ENCODE measurements at places on chromosomes 13 and 19.

- DNase-seq = no peak
Measured at GRCh38 chr19:33878910-33879810, 82.5 kb downstream of the KCTD15 start.

DNA sequence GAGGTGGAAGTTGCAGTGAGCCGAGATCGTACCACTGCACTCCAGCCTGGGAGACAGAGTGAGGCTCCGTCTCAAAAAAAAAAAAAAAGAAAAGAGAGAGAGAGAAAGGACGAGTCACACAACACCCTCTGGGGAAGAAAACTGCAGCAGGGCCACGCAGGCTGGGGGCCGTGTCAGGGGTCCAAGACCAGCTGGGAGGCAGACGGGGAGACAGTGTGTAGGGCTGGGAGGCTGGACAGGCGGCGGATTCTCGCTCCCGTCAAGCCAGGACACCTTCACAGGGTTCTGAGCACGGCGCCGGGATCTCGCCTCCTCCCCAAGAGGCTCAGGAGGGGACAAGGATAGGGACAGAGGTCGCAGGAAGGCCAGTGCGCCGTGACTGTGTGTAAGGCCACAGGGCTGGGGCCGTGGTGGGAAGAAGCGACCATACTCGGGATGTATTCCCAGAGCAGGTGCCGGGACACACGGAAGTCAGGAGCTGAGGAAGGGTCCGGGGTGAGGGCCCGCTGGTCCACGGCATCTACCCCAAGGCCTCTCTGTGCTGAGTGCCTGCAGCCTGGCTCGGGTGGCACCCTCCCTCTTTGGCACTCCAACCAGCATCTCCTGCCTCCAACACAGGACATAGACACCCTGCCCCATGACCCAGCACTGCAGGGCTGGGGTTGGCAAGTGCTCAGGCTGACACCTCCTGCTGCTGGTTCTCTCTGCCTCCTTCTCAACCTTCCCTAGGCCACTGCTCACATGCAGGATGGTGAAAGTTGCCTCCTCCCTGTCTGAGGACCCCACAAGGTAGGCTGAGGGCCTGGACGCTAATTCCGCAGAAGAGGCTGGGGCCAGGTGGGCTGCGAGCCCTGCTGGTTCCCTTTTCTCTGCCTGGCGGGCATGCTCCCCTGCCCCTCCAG is 21.2 kb downstream of the ZNF787 start:
- DNase-seq = no peak

GRCh38 chr19:30391554-30392551 is 19.7 kb downstream of the ZNF536 start:
- no peak for DNase-seq

GRCh38 chr13:82439159-82439904 is 1442.9 kb downstream of the SLITRK1 start:
- no peak for DNase-seq

DNA sequence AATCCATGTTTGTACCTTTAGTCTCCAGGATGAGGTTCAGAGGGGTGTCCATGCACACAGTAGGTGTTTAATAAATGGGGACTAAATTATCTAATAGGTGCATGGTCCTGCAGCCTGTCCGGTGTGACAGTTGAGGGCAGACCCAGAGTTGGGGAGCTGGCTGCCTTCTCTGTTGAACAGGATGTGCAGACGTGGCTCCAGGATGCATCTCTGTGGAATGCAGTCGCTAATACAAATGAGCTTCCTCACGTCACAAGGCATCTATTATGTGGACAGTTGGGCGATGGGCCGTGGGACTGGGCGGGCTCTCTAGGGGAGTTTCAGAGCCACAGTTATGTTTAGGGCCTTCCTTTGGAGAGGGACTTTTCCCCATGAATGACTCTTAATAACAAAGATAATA is 71.0 kb downstream of the SIPA1L3 start:
- DNase-seq = peak; percentile 19

DNA sequence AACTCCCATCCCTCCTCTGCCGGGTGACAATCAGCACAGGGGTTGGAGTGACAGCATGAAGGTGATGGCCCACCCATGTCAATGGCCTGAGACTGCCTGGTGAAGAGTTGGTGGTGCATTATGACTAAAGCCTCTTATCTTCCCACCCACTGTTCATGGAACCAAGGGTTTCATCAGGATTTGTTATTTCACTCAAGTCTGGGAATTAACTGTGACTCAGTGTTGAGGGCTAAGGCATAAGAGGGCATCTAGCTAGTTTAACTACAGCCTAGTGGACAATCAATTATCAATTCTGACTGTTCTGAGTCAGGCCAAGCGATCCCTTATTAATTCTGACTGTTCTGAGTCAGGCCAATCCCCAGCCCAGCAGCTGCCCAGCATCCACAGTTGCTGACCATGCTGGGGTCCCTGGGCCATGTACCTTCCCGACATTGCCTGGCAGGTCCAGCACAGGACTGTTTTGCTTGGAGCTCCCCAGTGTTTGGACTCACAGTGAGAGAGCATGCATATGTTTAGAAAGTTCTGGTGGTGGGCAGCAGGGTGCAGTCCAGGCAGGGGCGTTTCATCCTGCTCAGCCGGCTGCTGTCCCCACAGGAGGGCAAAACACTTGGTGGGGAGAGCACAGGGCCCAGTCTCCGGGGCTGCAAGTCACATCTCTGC is 65.5 kb downstream of the RASL11A start:
- DNase-seq = no peak

DNA sequence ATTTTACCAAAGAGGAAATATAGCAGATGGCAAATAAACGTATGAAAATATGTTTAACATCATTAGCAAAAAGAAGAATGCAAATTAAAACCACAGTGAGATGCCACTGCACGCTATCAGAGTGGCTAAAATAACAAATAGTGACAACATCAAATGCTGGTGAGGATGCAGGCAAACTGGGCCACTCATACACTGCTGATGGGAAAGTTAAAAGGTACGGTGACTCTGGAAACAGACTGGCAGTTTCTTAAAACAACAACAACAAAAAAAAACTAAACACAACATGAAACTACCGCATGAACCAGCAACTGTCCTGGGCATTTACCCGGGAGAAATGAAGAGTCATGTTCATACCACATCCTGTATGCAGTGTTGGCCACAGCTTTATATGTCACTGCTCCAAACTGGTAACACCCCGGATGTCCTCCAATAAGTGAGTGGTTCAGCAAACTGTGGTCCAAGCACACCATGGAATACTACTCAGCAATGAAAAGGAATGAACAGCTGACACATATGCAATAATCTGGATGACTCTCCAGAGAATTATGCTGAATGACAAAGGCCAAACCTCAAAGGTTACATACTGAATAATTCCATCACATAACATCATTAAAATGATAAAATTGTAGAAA is 22.3 kb downstream of the EPS15L1 start:
- no peak for DNase-seq

GRCh38 chr13:25001476-25002206 is 94.3 kb upstream of the PABPC3 start:
- no peak for DNase-seq

DNA sequence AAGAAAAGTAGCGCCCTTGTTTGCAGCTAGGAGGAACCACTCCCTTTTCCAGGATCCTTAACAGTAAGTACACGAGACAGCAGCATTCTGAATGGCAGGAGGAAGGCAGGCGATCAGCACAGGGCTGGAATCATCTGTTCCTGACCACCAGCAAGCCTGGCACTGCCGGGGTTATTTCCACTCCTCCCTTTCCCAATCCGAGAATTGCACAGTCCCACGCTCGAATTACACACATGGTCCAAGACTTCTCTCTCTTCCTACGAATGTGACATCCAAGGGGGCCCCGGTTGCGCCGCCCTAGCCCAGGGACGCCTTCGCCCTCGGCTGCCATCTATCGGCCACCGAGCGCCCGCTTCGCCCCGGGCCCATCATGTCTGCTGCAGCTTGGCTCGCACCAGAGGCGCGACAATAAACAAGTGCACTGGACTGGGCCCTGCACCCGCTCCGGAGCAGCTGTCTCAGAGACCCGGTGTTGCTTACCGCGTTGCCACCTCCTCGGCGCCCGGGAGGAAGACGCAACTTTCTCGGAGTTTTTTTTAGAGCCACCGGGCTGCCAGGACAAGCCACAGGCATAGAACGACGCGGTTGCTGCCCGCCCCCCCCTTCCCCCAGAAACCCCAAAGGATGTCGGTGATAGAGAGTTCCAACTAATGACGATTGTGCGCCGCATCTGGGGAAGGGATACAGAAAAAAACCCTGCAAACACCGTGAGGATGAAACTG is at the start of gene SLITRK5:
TSS of gene SLITRK5 (plus strand) at position 341 of the 722 bp plus-strand sequence. CDS start 4,018 bp downstream, outside the sequence.
- DNase-seq = peak; percentile 80

DNA sequence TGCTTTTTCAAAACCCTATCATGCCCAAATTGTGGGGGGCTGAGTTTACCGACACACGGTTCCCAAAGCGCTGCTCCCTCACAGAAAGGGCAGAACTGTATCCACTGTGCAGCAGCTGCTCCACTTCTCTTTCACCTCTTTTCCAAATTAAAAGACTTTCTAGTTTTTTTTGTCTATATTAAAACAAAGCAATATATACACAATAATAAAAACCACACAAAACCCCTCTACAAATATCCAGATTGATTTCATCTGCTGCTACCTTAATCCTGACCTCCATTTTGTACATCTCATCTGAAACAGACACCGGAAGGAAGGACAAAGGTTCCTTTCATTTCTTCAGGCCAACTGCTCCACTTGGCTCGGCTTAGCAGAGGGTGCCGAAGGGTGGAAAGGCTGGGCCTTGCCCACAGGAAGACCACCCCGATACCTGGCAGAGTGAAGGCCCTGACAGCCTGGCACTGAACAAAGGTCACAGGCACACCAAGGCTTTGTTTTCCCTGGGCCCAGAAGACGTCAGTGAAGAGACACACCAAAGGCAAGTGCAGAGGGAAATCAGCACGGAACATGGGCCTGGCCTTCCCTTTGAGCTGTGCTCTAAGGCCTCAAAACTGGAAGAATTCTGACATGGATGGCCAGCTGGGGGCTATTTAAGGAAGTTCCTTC is 71.6 kb downstream of the LATS2 start:
- DNase-seq = no peak

DNA sequence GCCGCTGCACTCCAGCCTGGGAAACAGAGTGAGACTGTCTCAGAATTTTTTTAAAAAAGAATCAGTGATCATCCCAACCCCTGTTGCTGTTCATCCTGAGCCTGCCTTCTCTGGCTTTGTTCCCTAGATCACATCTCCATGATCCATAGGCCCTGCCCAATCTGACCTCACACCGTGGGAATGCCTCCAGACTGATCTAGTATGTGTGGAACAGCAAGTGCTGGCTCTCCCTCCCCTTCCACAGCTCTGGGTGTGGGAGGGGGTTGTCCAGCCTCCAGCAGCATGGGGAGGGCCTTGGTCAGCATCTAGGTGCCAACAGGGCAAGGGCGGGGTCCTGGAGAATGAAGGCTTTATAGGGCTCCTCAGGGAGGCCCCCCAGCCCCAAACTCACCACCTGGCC is at the start of gene KLK2:
TSS of gene KLK2 (plus strand) at position 384 of the 400 bp plus-strand sequence. CDS start 35 bp downstream, outside the sequence.
- no peak for DNase-seq

DNA sequence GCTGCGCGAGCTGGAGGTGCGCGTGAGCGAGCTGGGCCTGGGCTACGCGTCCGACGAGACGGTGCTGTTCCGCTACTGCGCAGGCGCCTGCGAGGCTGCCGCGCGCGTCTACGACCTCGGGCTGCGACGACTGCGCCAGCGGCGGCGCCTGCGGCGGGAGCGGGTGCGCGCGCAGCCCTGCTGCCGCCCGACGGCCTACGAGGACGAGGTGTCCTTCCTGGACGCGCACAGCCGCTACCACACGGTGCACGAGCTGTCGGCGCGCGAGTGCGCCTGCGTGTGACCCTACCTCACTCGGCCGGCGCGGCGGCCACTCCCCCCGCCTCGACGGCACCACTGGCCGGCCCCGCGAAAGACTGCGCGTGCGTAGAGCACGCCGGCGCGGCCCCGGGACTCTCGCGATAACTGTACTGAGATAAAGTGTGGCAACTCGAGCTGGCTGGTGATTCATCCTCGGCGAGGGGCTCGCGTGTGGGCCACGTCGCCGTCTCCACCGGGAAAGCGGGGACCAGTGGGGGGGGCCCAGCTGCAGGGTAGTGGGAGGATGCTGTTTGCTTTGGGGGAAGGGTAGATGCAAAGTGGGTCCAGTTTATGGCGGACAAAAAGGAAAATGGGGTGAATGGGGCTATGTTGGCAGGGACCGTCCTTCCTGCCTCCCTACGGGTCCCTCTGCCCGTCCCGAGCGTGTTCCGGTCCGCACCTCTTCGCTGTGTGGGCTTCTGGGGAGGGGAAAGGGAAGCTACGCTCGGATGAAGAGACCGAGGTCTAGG is 11.4 kb downstream of the FUT6 start:
- DNase-seq = peak; percentile 91

DNA sequence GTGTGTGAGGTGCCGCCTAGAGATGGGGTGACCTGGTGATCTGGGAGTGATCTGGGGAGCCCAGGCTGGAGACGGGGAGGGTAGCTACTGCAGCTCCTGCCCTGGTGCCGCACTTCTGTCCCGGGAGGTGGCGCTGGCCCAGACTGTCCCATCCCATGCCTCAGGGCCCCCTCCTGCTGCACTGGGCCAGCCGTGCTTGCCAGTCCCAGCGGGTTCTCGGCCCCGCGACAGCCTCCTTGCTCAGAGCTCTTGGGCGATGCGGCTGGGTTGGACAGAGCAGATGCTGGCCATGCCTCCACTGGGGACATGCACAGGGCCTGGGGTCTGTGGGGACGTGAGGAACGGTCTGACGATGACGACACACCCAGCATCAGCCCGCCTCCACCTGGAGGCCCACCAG is 2.5 kb downstream of the RAX2 start:
- DNase-seq = no peak

All from frontal cortex (tissue), 4 donors.